Central memory CD4-positive, alpha-beta T cell (primary cell): ENCODE measurements at places on chromosomes 12 and 14.

GRCh38 chr12:108939594-108939993, 59.7 kb downstream of the DAO start:
- DNase-seq, result peak; percentile 10

DNA sequence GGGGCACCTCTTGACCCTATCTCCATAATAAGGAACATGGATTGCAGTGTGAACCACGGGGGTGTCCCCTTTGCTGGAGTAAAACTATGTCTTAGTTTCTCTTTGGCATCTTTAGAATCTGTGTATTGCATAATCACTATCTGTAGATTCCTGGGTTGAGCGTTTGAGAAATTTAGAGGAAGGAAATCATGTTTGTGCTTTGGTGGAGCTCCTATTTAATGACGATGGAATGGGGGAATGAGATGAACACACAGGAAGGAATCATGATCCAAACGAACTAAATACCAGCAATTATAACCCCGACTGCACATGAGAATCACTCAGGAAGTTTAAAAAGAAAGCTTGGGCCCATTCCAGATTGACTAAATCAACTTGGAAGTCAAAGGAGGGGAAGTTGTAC, 1.3 kb upstream of the MYG1 start:
- DNase-seq, result no peak

DNA sequence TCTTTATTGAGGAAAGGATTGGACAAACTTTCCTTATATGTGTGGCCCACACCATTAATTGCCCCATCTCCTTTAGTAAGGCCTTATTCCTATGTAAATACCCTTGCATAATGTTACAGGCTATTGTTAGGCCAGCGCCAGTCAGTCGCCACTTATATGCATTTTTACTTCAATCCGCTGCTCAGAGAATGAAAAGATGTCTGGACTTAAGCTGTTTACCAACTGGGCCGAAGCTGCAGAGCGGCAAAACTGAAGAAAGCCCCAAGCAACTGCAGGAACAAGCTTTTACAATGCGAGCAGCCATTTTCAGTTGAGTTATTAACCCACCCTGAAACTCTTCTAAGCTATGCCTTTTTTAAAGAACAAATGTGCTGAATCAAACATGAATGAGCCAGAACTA, 92.1 kb upstream of the OTX2 start:
- DNase-seq, result no peak

GRCh38 chr12:120710031-120710804, at the start of gene UNC119B:
TSS of gene UNC119B (plus strand) at chr12:120710458. CDS start at chr12:120710475, 17 bp downstream.
- peak; percentile 67 for DNase-seq

- DNase-seq, result no peak
These were observed 97.9 kb upstream of the BBS10 start for GRCh38 chr12:76446090-76446489.
